ENCODE measurements at places on chromosomes 1 and 21. TPM values are rescaled to one million over a fixed set of nuclear protein-coding genes. Genes with fewer than 3 reads are reported as not detected.

TEDDM1 gene
- 0.11 TPM for polyA plus RNA-seq

CD53 gene
- 6.9 TPM for polyA plus RNA-seq

GNG4 gene
- polyA plus RNA-seq = 2.9 TPM

S100A7A gene
- polyA plus RNA-seq = not detected

KCNQ4 gene
- polyA plus RNA-seq = 2.1 TPM

KAZN gene
- polyA plus RNA-seq = 44.8 TPM

MROH9 gene
- not detected for polyA plus RNA-seq

PDC gene
- polyA plus RNA-seq = 0.27 TPM

DYRK1A gene
- polyA plus RNA-seq = 66.3 TPM

RBP7 gene
- 40.0 TPM for polyA plus RNA-seq

GUCA2B gene
- not detected for polyA plus RNA-seq

HPDL gene
- polyA plus RNA-seq = 3.8 TPM

HSPB7 gene
- polyA plus RNA-seq = 5.7 TPM

All from left renal pelvis (tissue), 4 donors.